G401 (cell line): ENCODE measurements at places on chromosomes 4 and X. TPM values are rescaled to one million over a fixed set of nuclear protein-coding genes. Genes with fewer than 3 reads are reported as not detected.

GRCh38 chrX:83888585-83888984 is 27.6 kb downstream of the CYLC1 start:
- DNase-seq, result no peak

GRCh38 chr4:133147286-133147821 is 1.7 kb upstream of the PCDH10 start:
- DNase-seq, result no peak

DNA sequence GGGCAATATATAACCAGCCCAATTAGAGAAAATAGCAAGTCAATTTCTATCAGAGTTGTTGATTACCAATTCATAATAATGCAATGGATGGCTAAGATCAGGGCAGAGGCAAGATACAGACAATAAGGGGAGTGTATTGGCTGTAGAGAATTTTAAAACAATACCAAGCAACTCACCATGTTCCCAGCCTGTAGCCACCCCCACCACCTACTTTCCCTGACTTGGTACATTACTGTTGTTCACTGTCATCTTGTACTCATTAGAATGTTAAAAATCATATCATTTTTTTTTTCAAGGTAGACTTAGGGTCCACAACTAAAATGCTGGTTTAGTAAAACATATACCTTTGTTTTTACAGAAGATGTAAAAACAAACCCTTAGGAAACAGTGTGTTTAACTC is 27.7 kb downstream of the HNRNPD start:
- no peak for DNase-seq

- DNase-seq, result no peak
Observed at GRCh38 chr4:183335369-183335940, 13.2 kb upstream of the CLDN24 start.

DNA sequence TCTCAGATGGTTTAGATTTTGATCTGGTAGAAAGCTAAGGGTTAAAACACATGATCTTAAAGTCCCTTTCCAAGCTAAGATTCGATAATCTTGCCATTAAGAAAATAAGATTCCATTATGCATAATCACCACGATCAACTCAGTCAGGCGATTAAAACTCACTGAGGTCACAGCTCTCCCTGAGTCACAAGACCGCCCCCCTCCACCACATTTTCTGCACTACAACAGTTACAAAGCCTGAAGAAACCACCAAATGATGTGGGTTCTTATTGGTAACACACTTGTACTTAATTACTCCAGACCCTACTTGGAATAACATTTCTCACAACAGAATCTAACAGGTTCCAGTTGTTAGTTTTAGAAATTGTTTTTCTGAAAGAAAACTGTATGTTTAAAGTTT is 62.8 kb downstream of the SH3KBP1 start:
- DNase-seq, result no peak

- DNase-seq, result peak; percentile 9
Observed at GRCh38 chr4:152687974-152688599, 8.3 kb upstream of the TMEM154 start.

GRCh38 chr4:121740796-121741409 is 24.1 kb downstream of the SMIM43 start:
- DNase-seq, result no peak

- no peak for DNase-seq
Observed at GRCh38 chr4:89196056-89196674, 84.8 kb downstream of the TIGD2 start.

- DNase-seq, result no peak
Observed at GRCh38 chrX:53486285-53486684, 52.1 kb upstream of the HSD17B10 start.

DNA sequence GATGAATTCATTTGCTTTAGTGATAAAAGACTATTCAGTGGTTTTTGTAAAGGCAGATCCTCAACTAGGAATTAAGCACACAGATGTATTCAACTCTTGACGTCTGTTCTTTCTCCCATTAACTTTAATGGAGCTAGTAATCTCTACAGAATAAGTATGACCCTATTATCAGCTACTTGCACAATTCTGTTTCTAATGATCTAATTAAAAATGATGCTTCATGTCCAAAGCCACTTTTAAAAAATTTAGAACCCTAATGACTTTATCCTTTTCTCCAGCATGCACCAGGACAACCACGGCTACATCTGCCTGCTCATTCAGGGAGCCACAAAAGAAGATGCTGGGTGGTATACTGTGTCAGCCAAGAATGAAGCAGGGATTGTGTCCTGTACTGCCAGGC is 85.4 kb downstream of the CBR4 start:
- DNase-seq, result no peak

DNA sequence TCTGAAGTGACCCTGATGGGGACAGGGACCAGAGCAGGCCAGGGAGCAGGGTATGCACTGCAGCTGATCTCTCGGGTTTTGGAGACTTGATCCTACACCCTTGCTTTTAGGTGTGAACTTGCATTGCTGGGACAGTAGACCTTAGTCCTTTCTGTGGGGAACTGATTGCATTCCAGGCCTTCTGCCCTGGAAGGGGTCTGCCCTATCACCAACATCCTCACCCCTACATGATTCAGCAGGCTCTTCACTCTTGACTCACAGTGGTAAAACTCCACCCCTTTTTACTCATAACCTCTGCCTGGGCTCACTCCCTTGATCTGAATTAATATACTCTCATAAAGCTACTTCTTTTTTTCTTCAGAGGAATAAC is 6.6 kb upstream of the DDX60L start:
- DNase-seq, result no peak

- no peak for DNase-seq
Observed at GRCh38 chr4:99811117-99811516, 5.5 kb upstream of the DAPP1 start.

DNA sequence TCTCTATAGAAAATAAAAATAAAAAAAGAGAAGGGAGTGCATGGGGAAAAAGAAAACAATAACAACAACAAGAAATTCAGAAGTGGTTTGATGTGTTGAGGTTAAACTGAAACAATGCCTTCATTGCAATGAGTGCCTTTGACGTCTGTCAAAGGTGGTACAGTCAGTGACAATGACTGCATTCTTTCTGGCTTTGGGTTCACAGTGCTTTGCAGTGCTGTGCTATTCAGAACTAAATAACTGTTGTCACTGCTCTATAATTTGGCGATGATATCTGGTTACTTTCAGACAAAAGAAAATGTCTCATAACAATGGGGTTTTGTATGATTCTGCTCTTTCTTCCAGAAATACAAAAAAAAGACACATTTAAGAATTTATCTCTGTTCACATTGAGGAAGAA is 488.6 kb upstream of the MAGEB2 start:
- DNase-seq, result no peak

DNA sequence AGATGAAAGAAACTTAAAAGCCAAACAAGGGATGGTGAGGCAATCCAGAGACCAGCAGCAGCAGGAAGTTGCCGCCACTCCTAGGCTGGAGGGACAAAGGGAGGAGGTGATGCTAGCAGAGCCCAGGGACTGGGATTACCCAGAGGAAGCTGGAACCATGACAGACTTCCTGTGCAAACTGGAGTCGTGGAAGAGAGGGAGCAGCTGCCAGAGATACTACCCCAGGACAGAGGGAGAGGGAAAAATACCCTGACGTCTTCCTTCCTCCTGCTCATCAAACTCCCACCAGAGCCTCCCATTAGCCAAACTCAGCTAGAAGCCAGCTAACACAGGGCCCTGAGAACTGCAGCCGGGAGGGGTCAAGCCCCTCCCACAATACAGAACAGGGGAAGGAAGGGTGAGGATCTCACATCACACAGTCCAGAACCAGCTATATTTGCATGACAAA is 101.2 kb upstream of the KLF3 start:
- DNase-seq, result no peak

GRCh38 chr4:68906780-68907137 is 44.8 kb downstream of the UGT2A3 start:
- DNase-seq, result no peak

GRCh38 chrX:39299615-39300014 is 498.4 kb downstream of the MID1IP1 start:
- no peak for DNase-seq

DNA sequence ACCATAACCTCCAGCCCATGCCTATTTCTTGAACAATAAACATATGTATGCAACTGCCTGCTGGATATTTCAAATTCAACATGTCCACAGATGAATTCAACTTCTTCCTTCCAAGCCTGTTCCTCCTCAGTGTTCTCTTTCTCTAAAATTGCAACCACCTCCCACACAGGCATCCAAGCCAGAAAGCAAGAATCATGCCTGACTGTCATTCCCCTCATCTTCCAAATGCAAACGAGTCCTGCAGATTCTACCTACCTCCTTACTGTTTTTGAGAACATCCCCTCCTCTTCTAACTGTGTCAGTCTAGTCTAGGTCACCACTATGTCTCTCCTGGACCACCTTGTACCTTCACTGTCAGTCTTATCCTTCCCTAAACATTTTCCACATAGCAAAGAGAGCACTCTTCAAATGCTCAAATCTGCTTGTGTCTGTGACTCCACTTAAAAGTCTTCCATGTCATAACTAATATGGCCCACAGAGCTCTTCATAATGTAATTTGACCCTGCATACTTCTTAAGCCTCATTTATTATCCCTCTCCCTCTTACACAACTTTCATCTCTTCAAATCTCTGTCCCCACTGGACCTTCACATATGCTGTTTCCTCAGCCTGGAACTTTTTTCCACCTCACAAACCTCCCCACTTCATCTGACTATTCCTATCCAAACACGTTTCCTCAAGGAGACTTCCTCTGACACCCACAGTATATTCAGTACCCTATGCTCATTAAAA is 25.7 kb downstream of the MAPK10 start:
- peak; percentile 40 for DNase-seq

GRCh38 chrX:113828470-113828869 is 755.4 kb upstream of the HTR2C start:
- no peak for DNase-seq

HSD17B13 gene
- not detected in 2 replicates for total RNA-seq

SLC25A4 gene
- total RNA-seq, result 20.6 and 21.2 TPM in 2 replicates

NXF3 gene
- total RNA-seq, result not detected in 2 replicates

NDST4 gene
- total RNA-seq, result not detected in 2 replicates

DDIT4L gene
- 0.27 TPM in 1 of 2 replicates, not detected in the other for total RNA-seq

HS3ST1 gene
- not detected in 2 replicates for total RNA-seq

HSPA4L gene
- total RNA-seq, result 14.0 and 19.0 TPM in 2 replicates

SSX1 gene
- total RNA-seq, result not detected in 2 replicates

NAA11 gene
- total RNA-seq, result not detected in 2 replicates
